ENCODE measurements at places on chromosomes 1 and 21.

- DNase-seq: no peak
Observed at GRCh38 chr1:174217787-174218574, 58.7 kb downstream of the RABGAP1L start.

DNA sequence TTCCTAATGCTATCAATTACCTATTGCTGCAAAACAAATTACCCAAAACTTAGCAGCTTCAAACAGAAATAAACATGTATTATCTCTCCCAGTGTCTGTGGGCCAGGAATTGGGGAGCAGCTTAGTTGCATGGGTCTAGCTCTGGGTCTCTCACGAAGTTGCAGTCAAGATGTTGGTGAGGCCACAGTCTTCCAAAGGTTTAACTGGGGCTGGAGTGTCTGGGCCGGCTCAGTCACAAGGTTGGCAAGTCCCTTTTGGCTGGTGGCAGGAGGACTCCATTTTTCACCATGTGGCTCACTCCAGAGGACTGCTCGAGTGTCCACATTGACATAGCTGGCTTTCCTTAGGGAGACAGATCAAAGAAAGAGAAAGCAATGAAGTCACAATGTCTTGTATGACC is 5.0 kb upstream of the LRP8 start:
- no peak for DNase-seq

- no peak for DNase-seq
Observed at GRCh38 chr21:45299026-45299863, 11.6 kb upstream of the POFUT2 start.

GRCh38 chr21:15282665-15283064 is 217.9 kb upstream of the NRIP1 start:
- DNase-seq: no peak

DNA sequence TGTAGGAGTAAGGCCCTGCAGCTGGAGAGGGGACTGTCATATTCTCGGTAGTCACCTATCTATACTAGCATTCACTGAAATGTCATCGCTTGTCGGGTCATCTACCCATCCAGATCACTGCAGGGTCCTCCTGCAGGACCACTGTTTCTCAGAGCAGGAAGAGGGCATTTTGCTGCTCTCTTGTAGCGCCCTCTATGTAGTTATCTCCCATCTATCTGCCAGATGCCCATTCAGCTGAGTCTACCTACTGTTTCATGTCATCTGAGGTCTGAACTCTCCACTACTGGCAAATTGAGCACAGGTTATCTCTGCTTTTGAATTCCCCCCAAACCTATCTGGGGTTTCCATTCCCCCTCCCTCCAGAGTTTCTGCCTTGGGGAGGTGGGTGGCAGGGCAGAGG is 258.2 kb upstream of the FOXD3 start:
- no peak for DNase-seq

GRCh38 chr1:235024711-235025421 is 103.8 kb downstream of the TOMM20 start:
- no peak for DNase-seq

GRCh38 chr1:171645553-171646248 is 6.8 kb downstream of the MYOC start:
- DNase-seq: peak; percentile 52

DNA sequence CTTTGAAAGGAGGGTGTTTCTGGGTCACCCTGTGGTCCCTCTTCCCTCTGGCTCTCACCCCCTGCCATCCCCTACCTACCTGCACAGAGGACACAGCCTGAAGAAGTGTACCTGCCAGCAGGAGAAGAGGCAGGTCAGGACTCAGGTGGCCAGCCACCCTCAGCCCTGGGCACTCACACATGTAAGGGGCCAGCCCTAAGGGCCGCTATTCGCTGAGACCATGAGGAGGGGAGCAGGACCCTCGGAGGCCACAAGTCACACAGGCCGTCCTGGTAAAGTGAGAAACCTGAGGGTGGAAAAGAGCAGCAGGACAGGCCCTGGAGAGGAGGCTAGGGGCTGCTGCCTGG is 1.2 kb downstream of the ZNF692 start:
- no peak for DNase-seq

GRCh38 chr1:193766329-193766728 is 579.9 kb upstream of the B3GALT2 start:
- DNase-seq: no peak

- no peak for DNase-seq
Observed at GRCh38 chr1:87863317-87863716, 534.6 kb downstream of the LMO4 start.

GRCh38 chr1:150161747-150162581 is 12.2 kb downstream of the PLEKHO1 start:
- no peak for DNase-seq

- no peak for DNase-seq
Observed at GRCh38 chr1:151621351-151621750, 9.5 kb downstream of the SNX27 start.

GRCh38 chr1:180548686-180549317 is 10.0 kb upstream of the OVAAL start:
- no peak for DNase-seq

DNA sequence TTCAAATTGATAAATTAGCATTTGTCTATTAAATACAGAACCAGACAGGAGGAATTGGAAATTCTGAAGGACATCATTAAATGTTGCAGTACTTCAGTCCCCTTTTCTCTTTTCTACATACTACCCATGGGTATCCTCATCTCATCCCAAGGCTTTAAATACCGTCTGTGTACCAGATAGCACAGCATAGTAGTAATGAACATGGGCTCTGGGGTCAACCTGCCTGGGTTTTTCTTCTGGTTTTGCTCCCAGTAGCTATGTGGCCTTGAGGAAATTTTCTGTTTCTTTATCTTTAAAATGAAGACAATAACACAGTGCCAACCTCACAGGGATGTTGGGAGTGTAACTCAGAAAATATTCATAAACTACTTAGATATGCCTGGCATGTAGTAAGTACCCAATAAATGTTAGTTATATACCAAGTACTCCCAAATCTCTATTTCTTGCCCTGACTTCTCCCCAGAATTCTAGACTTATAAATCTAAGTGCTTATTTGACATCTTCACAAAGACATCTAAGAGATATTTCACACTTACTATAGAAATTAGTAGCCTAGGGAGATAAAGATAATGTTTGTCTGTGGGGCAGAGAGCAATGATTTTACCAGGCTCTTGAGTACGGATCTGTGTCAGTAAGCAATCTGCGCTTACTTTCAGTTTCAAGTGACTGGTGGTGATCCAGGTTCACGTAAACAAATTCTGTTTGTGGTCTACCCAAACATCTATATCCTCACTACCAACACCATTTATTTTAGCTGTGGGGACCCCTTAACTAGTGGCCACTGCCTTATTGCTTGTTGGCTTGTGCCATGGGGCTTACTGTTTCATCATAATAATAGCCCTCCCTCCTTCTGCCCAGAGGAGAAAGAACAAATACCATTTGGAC is 37.3 kb downstream of the VANGL2 start:
- no peak for DNase-seq

- no peak for DNase-seq
Observed at GRCh38 chr1:244302876-244303609, 148.7 kb downstream of the ADSS2 start.

DNA sequence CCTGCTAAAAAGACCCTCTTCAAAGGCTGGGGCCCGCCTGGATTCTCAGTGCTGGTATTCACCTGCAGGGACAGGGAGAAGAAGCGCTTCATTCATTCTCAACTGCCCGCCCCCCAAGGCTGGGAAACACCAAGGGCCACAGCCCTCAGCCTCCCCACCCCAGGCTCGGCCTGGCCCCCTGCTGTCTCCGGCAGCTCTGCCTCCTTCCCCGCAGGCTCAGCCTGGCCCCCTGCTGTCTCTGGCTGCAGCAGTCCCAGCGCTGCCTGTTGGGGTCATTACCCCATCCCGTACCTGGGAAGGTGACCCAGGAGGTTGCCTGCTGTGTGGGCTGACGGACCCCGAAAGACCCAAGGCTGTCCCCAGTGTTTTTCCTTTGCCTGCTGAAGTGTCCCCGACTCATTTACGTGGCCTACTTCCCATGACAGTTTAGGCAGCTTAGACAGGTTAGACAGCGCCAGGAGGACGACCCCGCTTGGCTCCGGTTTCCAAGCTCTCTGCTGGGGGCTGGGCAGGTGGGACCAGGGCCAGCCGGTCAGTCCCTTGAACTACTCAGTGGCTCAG is 22.9 kb upstream of the CLSTN1 start:
- no peak for DNase-seq

DNA sequence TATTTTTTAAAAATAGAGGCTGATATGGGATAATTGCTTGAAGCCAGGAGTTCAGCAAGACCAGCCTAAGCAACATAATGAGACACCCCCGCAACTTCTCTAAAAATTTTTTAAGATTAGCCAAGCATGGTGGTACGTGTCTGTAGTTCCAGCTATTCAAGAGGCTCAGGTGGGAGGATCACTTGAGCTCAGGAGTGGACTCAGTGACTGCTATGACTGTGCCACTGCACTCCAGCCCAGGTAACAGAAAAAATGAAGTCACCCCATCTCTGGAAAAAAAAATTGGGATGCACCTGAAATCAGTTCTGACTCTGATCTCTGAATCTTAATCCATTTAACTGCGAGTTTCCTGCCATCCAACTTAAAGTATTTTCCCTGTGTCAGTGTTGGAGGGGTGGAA is 124.2 kb downstream of the MRPS6 start:
- no peak for DNase-seq

GRCh38 chr1:56123421-56123820 is 455.9 kb downstream of the PLPP3 start:
- no peak for DNase-seq

DNA sequence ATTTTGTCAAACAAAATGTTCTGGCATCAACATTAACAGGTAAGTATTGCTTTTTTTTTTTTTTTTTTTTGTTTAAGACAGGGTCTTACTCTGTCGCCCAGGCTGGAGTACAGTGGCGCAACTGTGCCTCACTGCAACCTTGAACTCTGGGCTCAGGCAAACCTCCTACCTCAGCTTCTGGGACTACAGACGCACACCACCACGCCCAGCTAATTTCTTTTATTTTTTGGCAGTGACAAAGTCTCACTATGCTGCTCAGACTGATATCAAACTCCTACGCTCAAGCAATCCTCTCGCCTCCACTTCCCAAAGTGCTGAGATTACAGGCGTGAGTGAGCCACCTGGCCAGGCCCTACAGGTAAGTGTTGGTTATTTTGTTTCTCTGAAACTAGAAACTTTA is 2.4 kb downstream of the TUT4 start:
- DNase-seq: no peak

DNA sequence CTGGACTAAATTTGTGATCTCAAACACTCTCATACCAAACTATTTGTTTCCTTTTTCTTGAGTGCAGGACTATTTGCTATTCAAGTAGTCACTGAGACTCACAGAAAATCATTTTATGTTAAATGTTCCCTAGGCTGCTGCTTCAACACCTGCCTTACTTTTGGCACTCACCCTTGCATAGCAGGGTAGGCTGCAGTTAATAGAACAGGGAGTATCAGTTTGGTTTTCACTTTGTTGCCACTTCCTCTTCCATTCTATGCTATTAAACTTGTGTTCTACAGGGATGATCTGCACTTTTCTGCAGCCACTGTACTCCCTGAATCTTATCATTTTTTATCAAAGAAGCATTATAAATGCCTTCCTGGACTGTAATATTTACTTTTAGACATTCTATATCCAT is 148.7 kb upstream of the PRMT6 start:
- no peak for DNase-seq

DNA sequence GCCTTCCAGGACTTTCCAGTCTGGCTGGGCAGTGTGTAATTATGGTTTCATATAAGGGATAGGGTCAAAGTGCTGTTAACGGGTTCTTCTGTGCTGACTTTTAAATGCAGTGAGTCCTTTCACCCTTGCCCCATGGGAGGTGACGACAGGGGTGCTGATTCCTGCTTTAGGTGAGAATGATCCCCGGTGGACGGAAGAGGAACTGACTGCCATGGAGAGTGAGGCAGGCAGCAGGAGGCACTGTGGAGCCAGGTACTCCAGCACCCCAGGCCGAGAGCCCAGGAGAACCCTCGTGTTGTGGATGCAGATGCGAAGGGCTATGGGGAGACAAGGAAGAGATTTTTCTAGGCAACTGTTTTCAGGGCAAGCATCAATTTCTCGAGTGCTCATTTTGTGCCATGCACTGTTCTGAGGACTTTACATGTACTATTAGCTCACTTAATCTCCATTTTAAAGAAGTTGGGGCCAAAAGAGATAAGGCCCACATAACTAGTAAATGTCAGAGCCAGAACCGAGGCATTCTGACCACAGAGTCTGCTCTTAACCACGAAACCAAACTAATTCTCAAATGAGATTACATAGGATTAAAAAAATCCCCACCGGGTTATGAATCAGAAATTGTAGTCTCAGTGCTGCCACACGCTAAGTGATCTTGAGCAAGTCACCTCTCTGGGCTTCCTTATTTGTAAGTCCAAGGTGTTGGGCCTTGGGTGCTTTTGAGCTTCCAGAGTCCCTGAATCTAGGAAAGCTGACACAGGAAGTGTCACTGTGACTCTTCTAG is 28.2 kb downstream of the STPG1 start:
- DNase-seq: no peak

DNA sequence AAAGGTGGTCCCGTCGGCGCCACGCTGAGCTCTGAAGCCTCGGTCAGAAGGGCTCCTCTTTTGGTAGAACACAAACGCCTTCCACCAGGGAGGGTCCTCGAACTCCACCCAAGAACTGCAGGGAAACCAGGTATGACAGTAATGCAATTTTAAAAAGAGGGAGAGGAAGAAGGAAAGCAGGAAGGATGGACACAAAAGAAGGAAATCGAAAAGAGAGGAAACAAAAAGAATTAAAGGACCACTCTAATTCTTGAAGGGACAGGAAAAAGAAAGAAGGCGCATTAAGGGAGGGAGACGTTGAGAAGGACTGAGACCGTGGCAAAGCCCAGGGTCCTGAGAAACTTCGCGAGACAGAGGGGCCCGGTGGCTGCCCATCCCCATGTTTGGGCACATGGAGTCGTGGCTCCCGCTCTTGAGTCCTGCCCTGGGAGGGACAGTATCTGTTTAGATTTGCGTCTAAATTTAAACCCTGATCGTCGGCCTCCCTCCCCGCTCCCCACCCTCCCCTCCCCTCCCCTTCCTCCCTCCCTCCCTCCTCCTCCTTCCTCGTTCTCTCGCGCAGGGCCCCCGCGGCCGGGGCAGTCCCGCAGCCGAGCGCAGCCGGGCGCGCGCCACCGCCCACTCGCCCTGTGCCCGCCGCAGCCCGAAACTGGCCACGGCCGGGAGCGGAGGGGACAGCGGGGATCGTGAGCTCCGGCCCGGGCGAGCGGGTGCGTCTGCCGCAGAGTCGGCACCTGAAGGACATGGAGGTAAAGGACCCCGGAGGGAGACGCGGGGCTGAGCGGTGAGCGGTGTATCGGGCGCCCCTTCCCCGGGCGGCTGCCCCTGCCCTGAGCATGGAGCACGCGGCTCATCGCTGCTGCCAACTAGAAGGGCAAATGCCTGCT is at the start of gene RCSD1:
RCSD1 (plus strand) TSS at position 552 of the 887 bp plus-strand sequence; CDS start at position 744, 192 bp downstream.
- no peak for DNase-seq

- no peak for DNase-seq
Observed at GRCh38 chr1:205373022-205373797, 16.5 kb upstream of the KLHDC8A start.

DNA sequence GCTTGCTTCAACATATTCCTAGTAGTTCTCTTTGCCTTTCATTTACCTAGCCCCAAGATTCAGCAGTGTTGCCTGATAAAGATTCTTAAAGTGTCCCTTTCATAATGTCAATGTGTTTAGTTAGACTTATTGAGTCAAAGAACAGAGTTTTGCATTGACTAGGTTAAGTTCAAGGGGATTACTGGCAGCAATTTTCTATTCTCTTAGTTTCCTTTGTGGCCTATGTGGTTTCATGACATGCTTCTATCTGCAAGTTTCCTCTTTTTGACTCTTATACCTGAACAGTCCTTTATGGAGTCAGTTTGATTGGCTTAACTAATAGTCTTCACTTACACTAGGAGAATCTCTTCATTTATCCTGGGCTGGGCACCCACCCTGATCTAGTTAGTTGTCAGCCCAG is 151.3 kb downstream of the ADGRL4 start:
- no peak for DNase-seq

Data from substantia nigra (tissue), 51 donors.